ENCODE measurements at places on chromosomes 12 and 14.
A peak's percentile ranks its signal among the peaks of the same experiment; 100 is the strongest.

DNA sequence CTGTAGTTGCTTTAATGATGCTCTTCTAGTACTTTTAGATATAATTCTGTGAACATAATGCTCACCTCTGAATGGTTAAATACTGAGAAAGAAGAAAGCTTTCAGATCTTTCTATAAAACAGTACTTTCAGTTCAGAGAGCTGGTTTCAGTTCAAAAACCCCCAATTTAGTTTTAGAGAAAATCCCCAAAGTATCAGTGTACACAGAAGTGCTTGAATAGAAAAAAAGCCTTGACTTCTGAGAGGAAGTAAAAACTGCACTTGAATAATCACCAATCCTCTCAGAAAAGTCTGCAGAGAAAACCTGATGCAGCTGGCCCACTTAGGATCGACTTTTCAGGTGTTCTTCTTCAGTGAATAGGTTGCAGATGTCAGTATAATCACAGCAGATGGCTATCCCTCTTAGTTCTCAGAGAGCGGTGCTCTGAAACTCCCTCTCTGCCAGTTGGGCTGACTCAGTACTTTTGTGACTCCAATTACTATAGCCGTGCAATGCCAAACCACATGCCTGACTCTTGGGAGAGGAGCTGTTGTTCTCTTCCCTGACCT is 616.3 kb downstream of the LRFN5 start:
- DNase-seq = no peak

GRCh38 chr14:84575681-84576080 is 954.3 kb upstream of the FLRT2 start:
- DNase-seq = no peak

DNA sequence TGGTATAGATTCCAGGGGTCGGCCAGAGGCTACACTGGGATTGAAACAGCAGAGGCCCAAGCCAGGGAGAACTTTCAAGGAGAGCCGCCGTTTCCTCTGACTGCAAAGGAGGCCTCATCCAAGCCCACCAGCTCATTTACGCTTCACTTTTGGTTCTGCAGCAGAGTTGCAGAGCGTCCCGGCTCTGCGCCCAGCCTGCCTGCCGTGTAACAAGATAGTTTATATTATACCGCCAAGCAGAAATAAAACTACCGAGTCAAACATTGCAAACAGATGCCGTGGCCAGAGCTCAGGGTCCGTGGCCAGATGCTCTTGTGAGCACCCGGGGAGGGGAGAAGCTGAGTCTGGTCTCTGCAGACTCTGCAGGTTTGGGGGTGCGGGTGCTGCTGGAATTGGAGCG is 60.7 kb upstream of the TBX3 start:
- DNase-seq = no peak

DNA sequence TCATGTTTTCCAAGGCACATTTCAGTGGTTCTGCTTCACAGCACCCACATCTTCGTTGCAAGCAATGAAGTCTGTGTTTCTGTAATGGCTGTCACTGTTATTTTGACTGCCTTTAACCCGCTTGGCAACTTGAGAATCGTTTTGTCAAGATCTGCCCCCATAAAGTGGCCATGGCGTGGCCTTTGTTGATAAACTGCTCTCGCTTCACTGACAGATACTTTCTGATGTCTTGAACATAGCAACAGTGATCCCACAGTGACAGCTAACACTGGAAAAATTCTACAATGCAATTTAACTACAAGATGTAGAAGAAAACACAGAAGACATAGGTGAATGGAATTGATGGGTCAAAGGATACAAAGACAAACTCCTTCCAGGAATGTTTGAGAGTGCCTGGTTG is 184.2 kb downstream of the KLHL28 start:
- DNase-seq = no peak

DNA sequence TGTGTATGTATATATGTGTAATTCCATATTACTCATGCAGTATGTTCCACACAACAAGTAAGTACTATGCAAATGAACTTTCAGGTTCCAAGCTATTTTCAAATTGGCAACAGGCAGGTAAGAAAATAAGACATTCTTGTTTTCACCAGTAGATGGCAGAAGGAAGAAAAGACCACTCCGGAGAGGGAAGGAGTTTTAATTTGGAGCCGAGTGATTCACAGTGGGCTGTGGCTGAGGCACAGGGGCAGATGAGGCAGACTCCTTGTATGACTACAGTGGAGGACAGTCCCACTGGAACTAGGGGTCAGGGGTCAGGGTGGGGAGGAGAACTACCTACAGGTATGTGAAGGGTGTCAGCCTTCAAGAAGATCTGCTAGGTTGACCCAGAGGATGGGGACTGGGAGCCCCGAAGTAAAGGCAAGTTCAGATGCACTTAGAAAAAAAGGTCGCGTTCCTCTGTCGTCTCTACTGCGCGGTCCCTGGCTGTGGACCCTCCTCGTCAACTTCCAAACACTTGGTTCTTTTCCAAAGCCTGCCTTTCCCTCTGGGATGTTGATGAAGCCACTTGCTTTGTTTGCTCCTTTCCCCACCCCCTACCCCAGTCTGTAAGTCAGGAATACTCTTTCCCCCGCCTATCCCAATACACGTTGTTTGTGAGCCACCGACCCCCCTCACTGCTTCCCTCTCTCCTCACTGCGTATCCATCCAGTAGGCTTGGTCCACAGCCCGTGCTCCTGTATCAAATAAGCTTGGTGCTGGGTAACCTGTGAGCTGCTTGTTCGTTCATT is 24.1 kb downstream of the DDX47 start:
- DNase-seq = peak; percentile 6

GRCh38 chr12:31519511-31519910 is 71.4 kb downstream of the DENND5B start:
- no peak for DNase-seq

DNA sequence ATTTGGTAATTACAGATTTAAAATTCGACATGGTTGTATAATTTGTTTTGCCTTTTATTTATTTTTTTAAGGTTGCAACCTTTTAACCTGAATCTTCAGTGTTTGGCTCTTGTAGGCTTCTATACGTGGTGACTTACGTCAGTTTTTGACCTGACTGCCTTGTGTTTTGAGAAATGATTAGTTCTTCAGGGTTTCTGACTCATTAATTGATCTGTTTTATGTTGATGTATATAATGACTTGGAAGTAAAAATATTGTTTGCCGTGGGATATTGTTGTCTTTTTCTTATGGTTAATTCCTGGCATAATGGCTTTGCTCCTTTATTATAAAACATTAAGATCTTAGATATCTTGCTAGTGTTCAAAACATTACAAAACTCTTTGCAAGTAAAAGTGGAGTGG is 2.5 kb downstream of the RASSF8 start:
- no peak for DNase-seq

GRCh38 chr14:105838107-105838506 is 311.7 kb downstream of the TMEM121 start:
- no peak for DNase-seq

DNA sequence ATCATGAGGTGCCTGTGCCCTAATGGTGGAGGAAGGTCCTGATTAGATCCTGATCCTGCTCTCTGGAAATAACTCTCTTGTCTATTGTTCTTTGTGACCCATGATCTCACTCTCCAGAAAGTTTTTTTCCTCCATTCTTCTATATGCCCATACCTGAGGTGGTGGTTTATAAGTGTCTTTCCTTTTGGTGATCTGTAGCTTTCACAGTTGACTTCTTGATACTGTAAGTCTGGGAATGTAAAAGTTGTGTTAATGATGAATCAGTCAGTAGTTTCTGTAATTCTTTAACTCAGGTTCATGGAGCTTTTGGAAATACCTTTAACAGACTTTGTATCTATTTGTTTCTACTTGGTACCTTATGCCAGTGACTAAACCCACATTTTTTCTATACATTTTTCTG is 444.0 kb upstream of the FLRT2 start:
- DNase-seq = no peak

- no peak for DNase-seq
Measured at GRCh38 chr12:24012528-24012927, 63.1 kb upstream of the SOX5 start.

DNA sequence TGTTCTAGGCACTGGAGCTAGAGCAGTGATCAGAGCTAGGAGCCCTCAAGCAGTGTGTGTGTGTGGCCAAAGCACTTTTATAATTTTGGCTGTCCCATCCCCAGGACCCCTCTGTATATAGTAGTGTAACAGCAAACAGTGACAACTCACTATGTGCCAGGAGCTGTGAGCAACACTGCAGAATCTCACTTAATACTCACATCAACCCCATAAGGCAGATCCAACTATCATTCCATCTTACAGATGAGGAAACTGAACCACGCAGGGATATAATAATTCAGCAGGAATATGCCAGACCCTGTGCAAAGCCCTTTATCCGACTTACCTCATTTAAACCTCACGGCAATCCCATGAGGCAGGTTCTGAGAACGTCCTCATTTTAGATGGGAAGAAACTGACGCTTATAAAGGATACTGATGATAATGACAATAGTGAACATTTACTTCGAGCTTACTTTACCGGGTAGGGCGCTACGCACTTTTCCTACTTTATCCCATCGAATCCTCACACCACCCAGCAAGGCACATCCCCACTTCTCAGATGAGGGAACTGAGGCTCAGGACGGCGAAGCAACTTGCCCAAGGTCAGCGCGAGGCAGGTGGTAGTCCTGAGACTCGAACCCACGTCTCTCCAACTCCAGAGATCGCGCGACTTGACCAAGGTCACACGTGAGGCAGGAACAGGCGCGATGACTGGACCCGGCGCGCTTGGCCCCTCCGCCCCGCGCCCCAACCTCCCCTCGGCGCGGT is 687 bp downstream of the RAB35 start:
- DNase-seq = no peak

GRCh38 chr14:35285168-35286002 is 6.8 kb upstream of the PSMA6 start:
- DNase-seq = no peak

DNA sequence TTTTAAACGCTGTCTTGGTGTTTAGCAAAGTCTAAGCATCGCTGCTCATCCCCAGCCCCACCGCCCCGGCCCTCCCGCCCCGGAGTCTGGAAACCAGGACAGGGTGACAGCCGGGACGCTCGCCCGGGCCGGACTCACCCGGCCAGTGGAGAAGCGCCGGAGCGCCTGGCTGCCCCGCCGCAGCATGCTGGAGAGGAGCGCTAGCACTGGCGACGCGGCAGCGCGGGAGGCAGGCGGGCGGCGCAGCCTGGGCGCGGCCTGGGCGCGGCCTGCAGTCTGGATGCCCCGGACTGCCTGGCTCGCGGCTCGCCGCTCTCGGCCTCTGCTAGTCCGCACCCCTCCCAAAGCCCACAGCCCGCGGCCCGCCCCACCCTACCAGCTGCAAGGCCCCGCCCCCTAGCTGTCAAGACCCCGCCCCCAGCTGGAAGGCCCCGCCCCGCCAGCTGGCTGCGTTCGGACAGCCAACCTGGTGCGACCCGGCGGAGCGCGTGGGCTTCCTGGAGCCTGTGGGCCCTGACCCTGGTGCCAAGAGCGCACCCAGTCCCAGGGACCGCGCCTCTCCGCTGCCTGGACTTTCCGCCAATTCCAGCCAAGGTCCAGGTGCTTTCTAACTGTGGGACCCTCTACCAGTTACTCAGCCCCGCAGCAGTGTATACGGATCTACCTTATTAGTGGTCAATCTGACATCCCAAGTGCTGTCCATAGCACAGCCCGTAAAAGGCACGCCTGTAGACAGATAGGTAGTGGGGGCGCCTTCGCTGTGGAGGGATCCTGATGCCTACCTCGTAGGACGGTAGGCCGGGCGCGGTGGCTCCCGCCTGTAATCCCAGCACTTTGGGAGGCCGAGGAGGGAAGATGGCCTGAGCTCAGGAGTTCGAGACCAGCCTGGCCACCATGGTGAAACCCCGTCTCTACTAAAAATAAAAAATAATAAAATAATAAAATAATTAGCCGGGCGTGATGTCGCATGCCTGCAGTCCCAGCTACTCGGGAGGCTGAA is at the start of gene ALDH1L2:
Gene ALDH1L2, minus strand, starts transcription at position 208 of the 1,000 bp plus-strand sequence. Its CDS starts 22 bp downstream, at position 186.
- DNase-seq = peak; percentile 6

DNA sequence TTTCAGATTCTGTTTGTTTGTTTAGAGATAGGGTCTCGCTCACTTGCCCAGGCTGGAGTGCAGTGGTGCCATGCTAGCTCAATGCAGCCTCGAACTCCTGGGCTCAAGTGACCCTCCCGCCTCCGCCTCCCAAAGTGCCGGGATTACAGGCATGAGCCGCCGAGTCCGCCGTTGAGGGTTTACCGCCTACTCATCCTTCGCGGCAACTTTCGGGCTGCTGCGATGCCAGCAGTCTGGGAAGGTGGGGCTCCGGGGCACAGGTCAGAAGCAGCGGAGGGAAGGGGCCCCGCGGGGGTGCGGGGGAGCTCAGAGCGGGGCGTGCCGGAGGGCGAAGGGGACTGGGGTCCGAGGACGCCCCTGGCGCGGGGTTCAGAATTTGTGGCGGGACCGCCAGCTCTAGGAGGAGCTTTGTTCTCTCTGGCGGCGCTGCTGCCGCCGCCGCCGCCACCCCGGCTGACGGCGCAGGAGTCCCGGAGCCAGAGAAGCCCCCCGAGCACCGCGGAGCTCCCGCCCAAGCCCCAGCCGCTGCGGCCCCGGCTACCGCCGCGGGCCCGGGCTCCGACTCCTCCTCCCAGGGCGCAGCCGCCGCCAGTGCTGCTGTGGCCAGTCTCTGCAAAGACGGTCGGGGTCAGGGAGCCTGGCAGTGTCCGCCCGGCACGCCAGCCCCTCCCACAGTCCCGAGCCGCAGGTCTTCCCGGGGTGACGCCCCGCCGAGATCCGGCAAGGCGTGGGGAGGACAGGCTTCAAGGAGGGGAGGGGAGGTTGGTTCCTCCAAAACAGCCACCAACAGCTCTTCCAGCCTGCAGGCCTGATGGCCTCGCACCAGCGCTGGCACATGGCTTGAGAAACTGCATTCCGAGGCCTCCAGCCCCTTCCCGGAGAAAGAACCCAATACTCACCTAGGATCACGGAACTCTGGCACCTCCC is 10.9 kb upstream of the KRT77 start:
- DNase-seq = peak; percentile 5

- no peak for DNase-seq
Measured at GRCh38 chr12:56143217-56143616, 9.2 kb upstream of the MYL6B start.

GRCh38 chr12:128823916-128824839 is at the start of gene SLC15A4:
Gene SLC15A4, minus strand, starts transcription at chr12:128823958. Its CDS starts 15 bp downstream, at chr12:128823943.
- peak; percentile 87 for DNase-seq

- DNase-seq = no peak
Measured at GRCh38 chr14:46259536-46259935, 392.0 kb downstream of the RPL10L start.

- DNase-seq = no peak
Measured at GRCh38 chr12:45214749-45215418, 1.0 kb upstream of the ANO6 start.

- DNase-seq = no peak
Measured at GRCh38 chr12:108972358-108972757, 48.5 kb downstream of the SVOP start.

GRCh38 chr12:31119192-31119802 is 45.6 kb downstream of the DDX11 start:
- no peak for DNase-seq

All from stimulated activated CD8-positive, alpha-beta memory T cell treated with anti-CD3 and anti-CD28 coated beads, Interleukin-12 subunit alpha, Interleukin-12 subunit beta, amount 100 ng/mL, for 4 hours (primary cell).